ENCODE measurements at places on chromosomes 3 and 15.

DNA sequence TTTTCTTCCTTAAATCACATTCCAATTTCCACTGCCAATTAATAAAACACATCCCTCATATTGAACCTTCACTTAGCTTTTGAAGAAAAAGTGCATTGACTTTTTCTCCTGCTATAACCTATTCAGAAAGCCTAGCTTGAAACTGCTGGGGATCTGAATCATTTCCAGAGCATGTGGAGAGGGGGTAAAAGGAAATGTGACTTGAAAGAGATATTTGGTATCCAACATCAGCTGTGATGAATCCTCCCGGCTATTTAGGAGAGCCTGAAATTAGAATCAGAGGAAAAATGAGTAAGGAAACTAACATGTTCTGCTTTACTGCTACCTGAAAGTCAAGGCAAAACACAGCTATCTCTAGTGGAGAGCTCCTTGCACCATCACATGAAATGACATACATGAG is 2.6 kb upstream of the GNB5 start:
- DNase-seq, result no peak

- DNase-seq, result no peak
Measured at GRCh38 chr3:131020122-131020693, 6.4 kb downstream of the ASTE1 start.

DNA sequence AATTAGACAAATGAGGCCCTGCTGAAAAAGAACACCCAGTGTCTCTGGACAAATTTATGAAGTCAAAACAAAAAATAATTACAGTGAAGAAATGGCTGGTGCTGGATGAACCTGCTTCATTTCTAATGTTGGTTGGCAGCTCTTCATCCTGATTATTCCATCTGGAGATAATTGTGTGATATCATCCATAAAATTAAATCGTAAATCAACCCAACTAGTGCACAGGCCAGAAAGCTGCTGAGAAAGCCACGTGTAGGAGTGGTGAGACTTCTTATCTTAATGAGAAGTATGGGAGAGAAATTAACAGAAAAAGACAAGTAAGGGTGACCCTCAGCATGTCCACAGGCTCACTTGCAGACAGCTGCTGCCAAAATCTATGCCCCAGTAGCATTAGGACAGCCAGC is 465.2 kb upstream of the TGFBR2 start:
- DNase-seq, result no peak

GRCh38 chr15:91472316-91472756 is 372.3 kb downstream of the SV2B start:
- DNase-seq, result no peak

DNA sequence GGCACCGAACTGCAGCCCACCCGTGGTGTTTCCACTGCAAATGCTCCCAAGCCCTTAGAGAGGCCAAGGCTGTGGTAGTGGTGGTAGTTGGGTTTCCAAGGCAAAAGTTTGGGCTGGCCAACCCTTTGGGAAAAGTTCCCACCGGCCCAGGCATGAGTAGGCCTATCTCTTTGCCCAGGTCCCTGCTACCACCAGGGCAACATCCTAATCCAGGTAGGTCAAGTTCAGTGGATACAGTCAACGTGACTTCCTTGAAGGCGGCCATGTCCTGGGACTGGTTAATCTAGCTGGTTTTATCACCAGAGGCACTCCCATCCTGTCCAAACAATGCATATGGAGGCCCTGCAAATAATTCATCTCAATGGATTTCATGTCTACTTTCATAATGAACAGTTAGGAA is 1.6 kb upstream of the ONECUT1 start:
- DNase-seq, result no peak

GRCh38 chr15:78624651-78625590 is 4.1 kb upstream of the CHRNA3 start:
- DNase-seq, result no peak

GRCh38 chr3:143699424-143699823 is 148.8 kb downstream of the SLC9A9 start:
- DNase-seq, result no peak

DNA sequence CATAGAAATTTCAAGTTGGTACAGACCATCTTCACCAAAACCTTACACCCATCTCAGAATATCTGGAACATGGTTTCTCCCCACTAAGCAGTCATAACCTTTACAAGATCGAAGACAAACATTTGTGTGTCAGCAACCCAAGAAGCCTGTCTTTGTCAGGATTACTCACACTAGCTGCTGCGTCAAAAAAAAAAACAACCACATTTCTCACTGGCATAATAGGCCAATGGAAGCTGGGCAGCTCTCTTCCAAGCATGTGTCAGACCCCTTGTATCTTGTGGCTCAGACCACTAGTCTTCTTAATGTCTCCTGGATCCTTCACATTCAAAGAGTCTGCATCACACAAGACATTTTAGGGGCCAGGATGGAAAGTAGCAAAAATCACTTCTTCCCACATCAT is 266.9 kb upstream of the IGF1R start:
- no peak for DNase-seq

DNA sequence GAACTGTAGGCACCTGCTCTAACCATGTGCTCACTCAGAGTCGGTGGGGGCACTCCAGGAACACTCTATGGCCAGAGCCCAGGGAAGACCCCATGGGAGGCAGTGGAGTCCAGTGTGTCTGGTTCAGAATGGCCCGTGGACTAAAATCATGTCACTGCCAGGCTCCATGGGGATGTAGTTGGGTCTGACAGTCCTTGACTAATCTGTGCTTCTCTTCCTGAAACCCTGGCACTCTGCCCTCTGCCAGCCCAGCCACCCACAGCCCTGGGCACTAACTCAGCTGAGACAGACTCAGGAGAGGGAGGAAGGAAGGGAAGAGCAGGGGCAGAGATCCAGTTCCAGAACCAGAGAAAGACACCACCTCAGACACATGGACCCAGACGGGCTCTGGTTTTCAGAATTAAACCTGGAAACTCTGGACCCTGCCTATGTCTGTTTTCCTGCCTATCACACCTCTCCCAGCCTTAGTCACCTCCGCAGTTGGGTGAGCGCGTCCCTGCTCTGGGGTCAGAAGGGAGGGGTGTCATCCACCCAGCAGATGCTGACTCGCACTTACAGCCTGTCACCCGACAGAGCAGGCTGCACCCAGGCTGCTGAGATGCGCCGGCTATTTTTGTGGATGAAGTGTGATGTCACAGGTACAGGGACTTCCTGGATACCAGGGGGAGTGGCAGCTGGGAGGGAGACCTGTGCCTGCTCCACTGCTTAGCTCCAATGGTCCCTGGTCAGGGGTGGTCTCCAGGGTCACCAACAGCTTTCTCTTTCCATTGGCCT is 56.8 kb upstream of the INSYN1 start:
- no peak for DNase-seq

DNA sequence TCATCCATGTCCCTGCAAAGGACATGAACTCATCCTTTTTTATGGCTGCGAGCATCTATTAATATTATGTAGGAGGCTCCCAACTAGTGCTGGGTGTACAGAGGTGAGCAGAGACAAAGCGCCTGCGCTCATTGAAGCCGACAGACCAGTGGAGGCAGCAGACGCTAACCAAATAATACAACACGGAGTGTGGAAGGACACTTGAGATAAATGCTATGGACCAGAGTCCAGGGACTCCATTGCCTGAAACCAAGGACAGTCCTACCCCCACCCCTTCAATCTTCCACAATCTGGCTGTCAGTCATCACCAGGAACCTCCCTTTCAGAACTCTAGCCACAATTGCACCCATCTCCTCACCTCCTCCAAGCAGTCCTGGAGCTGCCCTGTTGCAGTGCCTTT is 41.5 kb downstream of the KLHL6 start:
- no peak for DNase-seq

DNA sequence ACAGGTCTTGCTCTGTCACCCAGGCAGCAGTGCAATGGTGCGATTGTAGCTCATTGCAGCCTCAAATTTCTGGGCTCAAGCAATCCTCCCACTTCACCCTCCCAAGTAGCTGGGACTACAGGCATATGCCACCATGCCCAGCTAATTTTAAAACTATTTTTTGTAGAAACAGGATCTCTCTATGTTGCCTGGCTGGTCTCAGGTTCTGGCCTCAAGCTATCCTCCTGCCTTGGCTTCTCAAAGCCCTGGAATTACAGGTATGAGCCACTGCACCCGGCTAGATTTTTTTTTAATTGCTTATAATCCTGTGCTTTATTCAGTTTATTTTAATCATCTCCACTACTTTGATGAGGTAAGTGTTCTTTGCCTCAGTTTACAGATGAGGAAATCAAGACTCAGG is 156.5 kb downstream of the CHDH start:
- DNase-seq, result no peak

- DNase-seq, result no peak
Measured at GRCh38 chr3:117927825-117928224, 1106.8 kb downstream of the IGSF11 start.

DNA sequence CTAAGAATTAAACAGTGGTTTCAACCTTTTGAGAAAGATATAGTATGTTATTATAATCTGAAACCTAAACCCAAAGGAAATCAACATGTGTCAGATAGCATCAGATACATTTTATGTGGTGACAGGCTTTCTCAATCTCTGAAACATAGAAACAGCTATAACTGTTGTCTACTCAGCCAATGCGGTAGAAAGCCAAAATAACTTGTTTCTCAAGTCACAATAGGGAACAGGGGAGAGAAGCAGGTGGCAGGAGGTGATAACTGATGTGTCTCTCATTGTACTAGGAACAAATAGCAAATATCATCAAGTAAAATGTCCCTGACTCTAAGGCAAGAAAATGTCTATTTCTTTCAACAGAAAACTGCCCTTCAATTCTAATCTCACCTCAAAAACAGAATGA is 38.6 kb downstream of the DENND6A start:
- no peak for DNase-seq

GRCh38 chr3:137360531-137361201 is 402.9 kb downstream of the IL20RB start:
- DNase-seq, result no peak

GRCh38 chr3:143120716-143121240 is 1.2 kb downstream of the CHST2 start:
- DNase-seq, result no peak

DNA sequence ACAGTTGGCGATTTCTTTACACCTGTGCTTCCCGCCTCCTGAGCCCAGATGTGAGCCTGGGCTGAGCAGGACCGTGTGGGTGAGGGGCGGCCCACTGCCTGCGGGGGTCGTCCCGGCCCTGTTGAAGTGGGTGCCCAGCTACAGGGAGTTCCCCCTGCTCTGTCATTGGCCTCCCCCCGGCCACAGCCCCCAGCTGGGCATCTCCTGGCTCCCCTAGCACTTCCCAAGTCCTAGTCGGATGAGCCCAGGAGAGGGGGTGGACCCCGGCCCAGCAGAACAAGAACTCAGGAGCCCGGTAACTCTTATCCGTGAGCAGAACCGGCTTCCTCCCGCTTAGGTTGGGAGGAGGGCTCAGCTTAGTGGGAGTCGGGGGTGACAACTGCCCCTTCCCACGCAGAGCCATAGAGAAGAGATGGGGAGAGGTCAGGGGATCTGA is 757 bp downstream of the PAQR5 start:
- DNase-seq, result no peak

DNA sequence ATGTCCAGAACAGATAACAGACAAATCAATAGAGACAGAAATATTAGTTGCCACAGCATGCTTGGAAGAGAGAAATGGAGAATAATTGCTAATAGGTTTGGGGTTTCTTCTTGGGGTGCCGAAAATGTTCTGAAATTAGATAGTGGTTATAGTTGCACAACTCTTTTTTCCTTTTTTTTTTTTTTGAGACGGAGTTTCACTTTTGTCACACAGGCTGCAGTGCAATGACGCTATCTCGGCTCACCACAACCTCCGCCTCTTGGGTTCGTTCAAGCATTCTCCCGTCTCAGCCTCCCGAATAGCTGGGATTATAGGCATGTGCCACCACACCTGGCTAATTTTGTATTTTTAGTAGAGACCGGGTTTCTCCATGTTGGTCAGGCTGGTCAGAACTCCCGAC is 163.3 kb downstream of the PLCH1 start:
- DNase-seq, result no peak

DNA sequence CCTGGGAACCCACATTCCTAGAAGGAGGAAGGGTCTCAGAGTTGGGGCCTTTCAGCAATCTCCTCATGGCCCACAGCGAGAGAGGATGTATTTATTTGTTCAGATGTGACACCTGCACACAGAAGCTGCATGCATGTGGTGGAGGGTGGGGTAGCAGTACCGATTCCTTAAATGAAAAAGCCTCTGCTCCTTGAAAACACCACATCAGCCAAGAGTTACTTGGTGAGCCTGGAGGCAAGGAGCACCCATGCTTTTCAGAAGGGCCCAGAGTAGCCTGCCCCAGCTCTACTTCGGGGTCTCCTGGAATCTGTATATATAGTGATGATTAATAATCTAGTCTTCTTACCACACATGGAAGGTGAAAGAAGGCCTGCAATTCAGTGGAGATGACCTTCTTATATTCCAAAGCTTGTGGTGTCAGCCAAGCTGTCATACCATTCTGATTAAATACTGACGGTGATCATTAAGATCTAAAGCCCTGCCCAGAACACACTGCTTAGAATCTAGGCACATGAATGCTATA is 33.5 kb downstream of the SEMA6D start:
- DNase-seq, result no peak

- no peak for DNase-seq
Measured at GRCh38 chr15:82044373-82045178, 1.2 kb downstream of the MEX3B start.

Measured in omental fat pad (tissue), 4 donors.